Central memory CD8-positive, alpha-beta T cell (primary cell): ENCODE measurements at places on chromosomes 2 and 18.

GRCh38 chr2:235616885-235617284, 123.0 kb downstream of the AGAP1 start:
- no peak for DNase-seq

DNA sequence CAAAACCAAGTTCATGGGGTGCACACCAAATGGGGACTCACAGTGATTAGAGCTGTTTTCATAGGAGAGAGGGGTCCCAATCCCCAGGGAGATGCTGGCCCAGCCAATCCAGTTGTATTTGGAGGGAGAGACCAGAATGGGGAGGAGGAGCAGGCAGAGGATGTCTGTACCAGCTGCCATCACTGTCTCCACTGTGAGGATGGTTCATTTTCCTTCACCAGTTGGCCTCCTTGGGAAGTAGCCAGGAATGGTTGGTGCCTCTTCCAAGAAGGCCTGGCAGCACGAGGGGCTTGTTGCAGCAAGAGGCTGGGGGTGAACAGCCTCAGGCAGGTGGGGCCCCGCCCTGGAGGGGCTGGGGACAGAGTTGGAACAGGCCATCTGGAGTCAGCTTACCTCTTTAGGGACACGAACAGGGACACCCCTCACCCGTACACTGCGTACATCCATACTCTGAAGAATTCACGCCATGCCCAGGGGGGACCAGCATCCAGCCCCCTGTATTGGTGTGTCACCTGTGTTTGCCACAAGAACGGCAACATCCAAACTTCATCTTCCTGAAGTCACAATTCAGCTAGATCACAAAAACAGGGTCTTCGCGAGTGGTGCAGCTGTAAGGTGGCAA, 161.7 kb upstream of the ZNF236 start:
- DNase-seq: no peak

DNA sequence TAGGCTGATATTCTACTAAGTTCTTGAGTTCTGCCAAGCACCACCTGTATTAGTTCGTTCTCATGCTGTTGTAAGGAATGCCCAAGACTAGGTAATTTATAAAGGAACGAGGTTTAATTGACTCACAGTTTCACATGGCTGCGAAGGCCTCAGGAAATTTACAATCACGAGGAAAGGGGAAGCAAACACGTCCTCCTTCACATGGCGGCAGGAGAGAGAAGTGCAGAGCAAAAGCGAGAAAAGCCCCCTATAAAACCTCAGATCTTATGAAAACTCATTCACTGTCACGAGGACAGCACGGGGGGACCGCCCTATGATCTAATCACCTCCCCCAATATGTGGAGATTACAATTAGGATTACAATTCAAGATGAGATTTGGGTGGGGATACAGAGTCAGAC, 47.7 kb upstream of the YWHAQ start:
- no peak for DNase-seq

DNA sequence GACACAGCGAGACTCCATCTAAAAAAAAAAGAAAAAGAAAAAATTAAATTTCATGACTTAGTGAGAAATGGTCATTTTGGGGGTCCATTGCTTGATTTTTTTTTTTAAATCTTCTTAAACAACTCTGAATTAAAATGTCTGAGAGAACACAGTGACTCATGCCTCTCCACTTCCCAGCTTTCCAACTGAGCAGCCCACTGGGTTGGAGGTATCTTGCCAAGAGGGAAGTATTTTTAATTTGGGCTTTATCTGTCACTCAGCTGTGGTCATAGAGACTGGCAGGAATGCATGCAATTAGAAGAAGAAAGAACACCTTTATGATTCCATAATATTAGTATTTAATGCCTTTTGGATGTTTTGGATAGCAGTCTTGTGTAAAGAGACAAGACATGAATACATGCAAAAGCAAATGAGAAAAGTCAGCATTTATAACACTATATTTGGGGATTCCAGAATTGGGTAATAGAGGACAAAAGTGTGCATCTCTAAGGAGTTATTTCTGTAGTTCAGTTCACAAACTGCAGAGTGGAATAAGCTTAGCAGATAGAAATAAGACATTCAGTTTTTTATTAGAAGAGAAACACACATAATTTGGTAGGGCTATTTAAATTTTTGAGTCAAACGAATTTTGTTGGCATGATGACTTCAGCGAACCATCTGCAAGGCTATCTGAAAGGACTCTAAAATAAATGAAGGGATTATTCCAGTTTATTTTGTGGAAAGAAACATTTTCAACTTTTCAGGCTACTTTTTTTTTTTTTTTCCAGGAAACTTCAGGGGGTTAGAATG, 254.8 kb downstream of the TGIF1 start:
- DNase-seq: no peak

- DNase-seq: no peak
Observed at GRCh38 chr2:98727369-98728087, 3.4 kb downstream of the MGAT4A start.

DNA sequence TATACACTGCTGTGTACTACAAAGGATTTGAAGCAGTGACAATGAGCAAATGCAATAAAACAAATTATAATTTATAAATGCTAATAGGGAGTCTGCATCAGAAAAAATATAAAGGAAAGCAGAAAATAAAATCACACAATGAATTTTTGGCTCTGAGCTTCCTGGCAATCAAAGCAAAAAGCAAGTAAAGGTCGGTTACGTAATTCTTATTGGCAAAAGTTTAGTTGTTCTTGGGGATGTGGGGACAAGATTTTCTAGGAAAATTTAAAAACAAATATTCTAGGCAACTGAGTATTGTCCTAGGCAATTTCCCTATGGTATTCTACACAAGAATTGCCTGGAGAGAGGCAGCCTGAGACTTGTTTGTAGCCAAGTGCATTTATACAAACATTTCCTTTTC, 1.8 kb downstream of the ORC2 start:
- no peak for DNase-seq

- DNase-seq: no peak
Observed at GRCh38 chr2:173708806-173709205, 256.4 kb downstream of the SP3 start.

DNA sequence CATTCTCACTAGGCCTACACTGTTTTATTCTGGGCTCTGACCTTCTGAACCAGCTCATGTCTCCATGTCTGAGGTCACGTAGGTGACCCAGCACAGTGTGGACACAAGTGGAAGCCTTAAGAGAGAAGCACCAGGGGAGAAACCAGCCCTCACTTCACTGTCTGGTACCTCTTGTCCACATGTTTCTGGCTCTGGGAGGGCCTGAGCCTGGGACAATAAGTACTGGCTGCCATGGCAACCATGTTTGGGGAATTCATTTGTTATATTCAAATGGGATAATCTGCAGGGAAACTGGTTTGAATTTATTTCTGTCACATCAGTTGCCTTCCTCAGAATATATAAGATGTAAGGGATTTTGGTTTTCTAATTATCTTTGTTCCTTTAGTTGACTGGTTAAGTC, 23.3 kb downstream of the MYO3B start:
- no peak for DNase-seq

DNA sequence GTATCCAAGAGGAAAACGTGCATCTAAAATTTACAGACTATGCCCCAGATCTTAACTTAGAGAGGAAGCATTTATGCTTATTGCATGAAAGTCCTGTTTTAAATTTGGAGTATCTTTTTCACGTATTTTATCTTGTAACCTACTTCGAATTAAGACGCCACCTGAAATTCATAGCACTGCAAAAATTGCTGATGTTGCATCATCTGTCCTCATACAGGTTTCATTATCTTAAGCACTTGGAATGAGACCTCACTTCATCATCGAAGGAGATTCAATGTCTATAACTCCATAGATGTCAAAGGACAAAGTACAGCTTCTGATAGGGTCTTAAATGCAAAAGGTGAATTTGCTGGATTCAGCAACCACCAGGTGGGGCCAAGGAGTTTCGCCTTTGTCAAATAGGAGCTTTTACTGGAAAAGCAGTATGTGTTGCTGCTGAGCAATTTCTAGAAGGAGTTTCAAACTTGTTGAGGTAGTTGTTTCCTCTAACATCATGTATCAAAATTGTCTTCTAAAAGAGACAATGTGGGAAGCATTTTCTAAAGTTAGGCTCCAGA, 106.4 kb upstream of the CCDC85A start:
- no peak for DNase-seq

DNA sequence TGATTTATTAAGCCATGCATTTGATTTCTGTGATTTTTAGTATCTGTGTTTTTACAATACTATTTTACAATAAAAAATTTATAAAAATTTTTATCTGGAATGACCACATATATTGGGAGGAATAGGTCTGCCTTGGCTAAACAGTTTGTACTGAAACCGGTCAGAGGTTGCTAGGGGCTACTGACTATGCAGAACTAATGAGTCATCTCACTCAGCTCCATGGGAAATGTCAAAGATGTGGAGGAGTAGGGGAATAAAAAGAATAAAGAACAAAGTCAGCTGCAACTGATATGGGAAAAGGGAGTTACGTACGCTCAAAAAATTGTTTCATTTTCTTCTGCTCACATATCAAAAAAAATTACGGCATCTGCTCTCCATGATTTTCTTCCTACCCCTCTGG, 8.6 kb upstream of the TMEM163 start:
- no peak for DNase-seq

DNA sequence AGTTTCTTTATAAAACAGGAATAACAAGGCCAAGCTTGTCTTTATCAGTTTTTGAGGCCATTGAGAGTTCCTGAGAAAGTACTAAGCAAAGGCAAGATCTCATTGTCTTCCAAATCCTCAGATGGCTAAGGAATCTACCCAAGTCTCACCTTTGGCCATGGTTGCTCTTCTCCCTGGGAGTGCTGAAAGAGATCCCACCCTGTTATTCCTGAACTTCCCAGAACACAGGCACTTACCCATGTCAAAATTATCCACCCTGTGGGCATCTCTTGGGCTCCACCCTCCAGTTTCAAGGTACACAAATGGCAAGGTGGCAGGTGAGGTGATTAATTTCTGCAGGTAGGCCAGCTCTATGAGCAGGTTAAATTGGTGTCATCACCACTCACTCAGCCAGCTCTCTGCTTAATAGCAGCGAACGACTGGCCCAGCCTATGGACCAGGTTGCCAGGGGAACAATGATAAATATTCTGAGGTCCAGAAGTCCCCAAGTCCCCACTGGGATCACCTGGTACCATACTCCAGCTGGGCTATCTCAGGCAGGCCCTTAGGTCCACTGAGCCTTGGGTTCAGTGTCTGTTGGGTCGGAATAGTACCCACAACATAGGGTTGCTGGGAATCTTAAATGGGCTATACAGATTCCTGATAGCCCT, 2.3 kb upstream of the SPRED2 start:
- no peak for DNase-seq

- no peak for DNase-seq
Observed at GRCh38 chr2:160632084-160632975, 138.7 kb upstream of the RBMS1 start.

GRCh38 chr2:11237122-11237521, 81.9 kb downstream of the SLC66A3 start:
- DNase-seq: no peak

DNA sequence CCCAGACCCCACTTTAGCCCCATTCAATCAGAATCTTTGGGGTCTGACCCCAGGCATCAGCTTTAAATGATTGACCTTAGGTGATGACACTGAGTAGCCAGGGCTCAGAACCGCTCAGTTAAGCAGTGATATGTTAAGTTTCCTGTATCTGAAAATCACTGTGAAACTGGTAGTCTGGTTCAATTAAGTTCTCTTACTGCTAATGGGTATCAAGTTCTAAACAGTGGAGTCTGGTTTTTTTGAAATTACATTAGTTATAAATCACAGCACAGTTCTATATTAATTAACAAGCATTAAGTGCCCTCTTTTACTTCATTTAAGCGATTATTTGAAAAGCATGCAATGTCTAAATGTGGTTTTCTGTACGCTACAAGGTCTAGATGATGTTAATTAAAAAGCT, 117.9 kb downstream of the HAUS1 start:
- no peak for DNase-seq

GRCh38 chr2:237137626-237138323, 52.1 kb downstream of the COPS8 start:
- no peak for DNase-seq

- DNase-seq: no peak
Observed at GRCh38 chr2:192675681-192676080, 480.9 kb upstream of the TMEFF2 start.

GRCh38 chr2:235171550-235172031, 219.8 kb downstream of the SH3BP4 start:
- DNase-seq: no peak

GRCh38 chr2:68367953-68368653, 3.0 kb downstream of the PLEK start:
- DNase-seq: no peak

DNA sequence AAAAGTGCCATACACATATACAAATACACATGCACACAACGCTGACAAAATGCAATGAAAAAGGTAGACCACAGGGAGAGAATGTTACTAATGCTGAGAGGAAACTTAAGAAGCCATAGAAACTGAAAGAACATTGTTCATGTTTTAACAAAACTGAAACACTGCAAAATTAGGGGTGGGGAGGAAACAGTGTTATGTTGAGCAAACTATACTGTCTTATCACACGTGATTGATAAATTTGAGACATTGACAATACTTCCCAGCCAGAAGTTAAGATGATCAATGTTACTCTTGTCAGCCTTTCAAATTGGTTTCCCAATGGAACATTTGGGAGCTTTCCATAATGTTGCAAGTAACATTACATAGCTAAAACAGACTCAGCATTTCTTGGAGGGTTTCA, 165.5 kb downstream of the L3MBTL4 start:
- no peak for DNase-seq

DNA sequence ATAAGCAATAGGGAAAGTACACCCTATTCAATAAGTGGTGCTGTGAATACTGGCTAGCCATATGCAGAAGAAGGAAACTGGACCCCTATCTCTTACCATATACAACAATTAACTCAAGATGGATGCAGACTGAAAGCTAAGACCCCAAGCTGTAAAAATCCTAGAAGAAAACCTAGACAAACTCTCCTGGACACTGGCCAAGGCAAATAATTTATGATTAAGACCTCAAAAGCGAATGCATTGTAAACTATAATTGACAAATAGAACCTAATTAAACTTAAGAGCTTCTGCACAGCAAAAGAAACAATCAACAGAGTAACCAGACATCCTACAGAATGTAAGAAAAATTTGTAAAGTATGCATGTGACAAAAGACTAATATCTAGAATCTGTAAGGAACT, 41.1 kb upstream of the ASXL3 start:
- DNase-seq: no peak

GRCh38 chr2:217325816-217326215, 466.0 kb upstream of the TNP1 start:
- no peak for DNase-seq

DNA sequence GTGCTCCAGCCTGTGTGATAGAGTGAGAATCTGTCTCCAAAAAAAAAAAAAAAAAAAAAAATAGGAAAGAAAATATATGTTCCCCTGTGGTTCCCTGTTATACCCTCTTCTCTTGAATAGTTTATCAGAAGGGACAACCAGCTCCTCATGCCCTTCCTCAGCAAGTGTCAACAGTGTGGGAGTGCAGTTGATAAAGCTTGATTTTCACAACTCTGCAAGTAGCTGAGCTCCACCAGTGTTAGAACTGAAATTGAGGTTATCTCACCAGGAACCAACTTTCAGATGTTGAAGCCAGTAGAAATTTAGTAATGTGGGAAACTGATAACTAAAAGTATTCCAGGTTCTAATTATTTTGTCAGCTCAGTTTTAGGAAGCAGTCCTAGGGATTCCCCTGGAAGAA, 25.1 kb downstream of the NEDD4L start:
- no peak for DNase-seq
